ENCODE measurements at places on chromosomes 4 and X.
A peak's percentile ranks its signal among the peaks of the same experiment; 100 is the strongest.

DNA sequence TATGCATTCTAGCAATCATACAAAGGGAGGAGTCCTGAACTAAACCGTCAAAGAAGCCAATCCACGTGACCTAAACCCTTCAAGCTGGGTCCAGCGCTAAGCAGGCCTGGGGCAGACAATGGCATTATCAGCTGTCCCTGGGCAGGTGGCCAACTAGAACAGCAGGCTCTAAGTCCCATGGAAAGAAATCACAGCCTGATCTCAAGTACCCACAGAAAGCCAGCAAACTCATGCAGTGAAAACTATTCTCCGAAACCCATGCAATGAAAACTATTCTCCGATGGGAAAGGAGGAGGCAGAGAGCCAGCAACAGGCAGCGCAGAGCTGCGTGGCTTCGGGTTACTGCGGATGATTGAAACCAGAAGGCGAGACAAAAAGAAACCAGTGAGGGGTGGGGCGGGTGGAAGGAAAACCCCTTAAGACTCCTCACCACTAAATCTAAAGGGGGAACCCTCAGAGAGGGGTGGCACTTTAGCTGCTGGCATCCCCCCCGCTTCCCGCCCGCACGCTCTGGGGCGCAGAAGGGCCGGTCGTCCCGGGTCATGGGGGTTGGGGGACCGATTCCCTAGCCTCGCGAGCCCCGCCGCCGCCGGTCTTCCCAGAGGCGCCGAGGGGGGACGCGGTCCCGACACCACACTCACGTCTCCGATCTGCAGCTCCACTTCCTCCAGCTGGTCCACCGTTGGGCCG, 567 bp downstream of the C4orf46 start:
- DNase-seq, result peak; percentile 43

- no peak for DNase-seq
Measured at GRCh38 chr4:137393044-137393443, 139.2 kb downstream of the PCDH18 start.

DNA sequence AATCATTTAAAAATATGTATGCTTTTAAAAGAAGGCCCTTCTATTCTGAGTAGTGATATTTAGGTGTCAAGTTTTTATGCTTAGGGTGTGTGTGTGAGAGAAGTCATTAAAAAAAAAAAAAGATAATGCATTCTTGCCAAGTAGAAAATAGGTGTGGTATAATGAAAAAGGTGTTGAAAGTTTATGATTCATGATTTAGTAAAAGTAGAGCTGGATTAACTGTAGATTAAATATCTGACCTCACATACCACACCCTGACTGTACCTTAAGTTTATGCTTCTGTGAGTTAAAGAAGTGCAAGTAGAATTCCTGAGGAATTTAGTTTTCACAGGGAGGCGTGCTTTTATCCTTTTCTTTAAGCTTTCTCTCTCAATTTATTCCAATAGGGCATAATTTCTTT, 71.1 kb downstream of the BMPR1B start:
- DNase-seq, result no peak

- no peak for DNase-seq
Measured at GRCh38 chr4:67091673-67092072, 453.6 kb downstream of the CENPC start.

DNA sequence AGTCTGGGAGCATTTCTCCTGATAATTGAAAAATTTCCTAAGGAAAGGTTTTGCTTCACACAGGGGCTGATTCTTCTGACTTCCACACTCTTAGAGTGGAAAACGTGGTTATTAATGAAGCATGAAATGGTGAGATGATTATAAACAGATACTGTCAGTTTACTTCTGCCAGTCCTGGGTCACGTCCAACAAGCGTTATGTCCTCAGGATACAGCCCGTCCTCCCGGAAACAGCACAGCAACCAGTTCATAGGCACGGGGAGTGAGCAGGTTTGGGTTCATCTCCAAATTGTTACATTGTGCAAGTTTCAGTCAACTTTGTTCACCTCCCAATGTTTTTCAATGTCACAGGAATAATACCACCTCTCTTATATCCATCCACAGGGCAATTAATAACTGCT, 98.8 kb downstream of the NPNT start:
- no peak for DNase-seq

GRCh38 chr4:89538171-89538570, 230.6 kb upstream of the GPRIN3 start:
- no peak for DNase-seq

DNA sequence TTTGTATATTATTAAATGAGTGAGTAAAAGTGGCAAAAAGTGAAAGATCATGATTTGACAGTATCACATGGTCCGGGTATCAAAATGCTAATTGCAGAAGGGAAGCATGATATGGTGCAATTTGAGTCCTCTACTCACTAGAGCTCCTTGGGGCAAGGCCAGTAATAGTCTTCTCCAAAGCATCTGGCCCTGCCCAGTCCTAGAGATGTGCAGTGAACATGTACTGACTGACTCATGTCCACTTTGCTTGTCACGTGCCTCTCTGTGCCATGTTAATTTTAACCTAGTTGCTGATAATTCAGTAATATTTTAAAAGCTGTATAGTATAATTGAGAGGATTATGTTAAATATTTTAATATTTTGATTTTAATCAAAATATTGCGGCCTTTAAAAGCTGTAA, 54.6 kb upstream of the TENM3 start:
- no peak for DNase-seq

DNA sequence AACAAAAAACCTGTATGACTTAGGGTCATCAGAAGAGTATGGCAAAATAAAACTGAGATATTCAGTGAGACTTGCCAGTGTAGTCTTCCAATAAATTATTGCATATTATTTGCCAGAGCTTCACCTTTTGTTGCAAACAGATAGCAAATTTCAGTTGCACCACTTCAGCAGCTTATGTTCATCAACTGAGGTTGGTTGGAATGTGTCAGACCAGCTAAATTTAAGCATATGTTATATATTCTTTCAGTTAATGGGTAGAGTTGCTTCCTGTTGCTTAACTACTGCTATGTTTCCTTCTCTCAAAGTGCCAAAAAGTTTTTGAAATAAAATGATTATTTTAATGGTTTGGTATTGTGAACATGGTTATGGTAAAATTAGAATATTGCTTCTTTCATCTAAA, 61.5 kb downstream of the GALNT7 start:
- DNase-seq, result no peak

DNA sequence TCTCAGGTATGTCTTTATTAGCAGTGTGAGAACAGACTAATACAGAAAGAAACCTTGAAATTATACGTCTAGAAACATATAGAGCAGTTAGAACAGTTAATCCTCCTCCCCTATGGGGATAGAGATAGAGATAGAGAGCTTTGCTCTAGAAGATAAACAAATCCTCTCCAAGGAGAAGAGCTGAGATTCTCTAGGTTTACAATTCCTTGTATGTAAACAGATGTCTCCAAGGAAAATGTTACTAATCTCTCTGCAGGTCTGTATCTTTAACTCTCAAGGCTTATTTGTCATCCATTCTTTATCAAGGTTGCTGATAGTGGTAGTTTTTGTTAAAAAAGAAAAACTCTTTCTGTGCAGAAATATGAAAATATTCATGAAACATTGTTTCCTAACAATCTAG, 282.1 kb upstream of the GIMD1 start:
- no peak for DNase-seq

GRCh38 chrX:57380026-57380796, 93.7 kb downstream of the FAAH2 start:
- no peak for DNase-seq

- no peak for DNase-seq
Measured at GRCh38 chr4:10643600-10644425, 40.8 kb downstream of the CLNK start.

GRCh38 chr4:27429364-27429871, 568.8 kb downstream of the STIM2 start:
- DNase-seq, result no peak

DNA sequence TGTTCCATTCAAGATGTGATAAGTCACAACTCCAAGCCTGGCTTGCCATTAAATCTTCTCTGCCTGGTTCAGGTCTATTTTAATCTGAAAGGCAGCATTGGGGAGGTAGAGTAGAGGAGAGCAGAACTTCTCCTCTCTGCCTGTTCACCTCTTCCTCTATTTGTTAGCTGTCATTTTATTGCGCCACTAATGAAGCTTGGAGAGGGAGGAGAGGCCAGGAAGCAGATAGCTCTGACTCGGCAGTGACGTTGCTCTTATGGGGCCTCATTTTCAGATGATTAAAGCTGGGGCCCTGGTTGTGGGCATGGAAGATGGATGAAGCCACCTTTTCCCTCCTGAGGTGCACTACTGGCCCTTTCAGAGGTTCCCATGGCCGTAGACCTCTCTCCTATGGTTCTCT, 207.3 kb downstream of the MID1IP1 start:
- DNase-seq, result no peak

DNA sequence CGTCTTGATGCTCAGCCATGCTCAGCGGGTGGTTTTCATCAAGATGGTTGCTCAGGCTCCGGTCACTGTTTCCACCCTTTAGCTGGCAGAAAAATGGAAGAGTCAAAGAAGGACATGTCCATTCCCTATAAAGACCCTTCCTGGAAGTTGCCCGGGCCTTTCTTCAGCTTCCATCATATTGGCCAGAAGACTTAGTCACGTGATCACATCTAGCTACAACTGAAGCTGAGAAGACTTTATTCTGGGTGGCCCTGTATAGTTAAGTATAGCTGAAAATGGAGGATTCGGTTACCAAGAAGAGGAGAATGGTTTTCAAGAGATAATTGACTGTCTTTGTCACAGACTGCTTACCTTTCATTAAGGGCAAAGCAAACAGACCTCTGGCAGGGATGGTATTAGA, 296.7 kb upstream of the CASK start:
- DNase-seq, result peak; percentile 47

- DNase-seq, result no peak
Measured at GRCh38 chr4:7326306-7326692, 108.4 kb downstream of the PSAPL1 start.

GRCh38 chr4:140818433-140818832, 62.2 kb upstream of the TBC1D9 start:
- DNase-seq, result no peak

DNA sequence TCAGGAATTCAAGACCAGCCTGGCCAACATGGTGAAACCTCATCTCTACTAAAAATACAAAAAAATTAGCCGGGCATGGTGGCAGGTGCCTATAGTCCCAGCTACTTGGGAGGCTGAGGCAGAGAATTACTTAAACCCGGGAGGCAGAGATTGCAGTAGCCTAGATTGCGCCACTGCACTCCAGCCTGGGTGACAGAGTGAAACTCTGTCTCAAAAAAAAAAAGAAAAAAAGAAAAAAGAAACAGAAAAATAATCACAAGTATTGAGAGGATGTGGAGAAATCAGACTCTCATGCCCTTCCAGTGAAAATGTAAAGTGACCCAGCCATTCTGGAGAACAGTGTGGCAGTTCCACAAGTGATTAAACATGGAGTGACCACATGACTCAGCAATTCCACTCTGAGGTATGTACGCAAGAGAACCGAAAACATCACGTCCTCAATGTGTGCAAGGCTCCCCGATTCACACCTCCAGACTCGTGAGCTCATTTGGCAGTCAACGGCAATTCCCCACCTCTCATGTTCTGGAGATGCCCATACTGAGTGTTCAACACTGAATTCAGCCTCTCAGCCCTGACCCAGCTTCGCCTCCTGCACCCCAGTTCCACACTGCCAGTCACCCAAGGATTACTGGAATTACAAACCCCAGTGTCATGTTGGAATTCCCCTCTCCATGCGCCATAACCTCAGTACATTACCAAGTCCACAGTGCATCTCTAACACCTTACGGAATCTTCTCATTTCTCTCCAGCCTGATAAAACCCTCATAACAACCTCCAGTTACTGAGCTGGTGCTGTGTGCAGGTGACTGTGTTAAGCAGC, 21.1 kb downstream of the ACOX3 start:
- no peak for DNase-seq

GRCh38 chr4:125826801-125827695, 512.3 kb downstream of the FAT4 start:
- DNase-seq, result no peak

- DNase-seq, result peak; percentile 91
Measured at GRCh38 chr4:76897536-76898384, at the start of gene SOWAHB. Gene SOWAHB (minus strand): TSS chr4:76898144. CDS start chr4:76897849, 295 bp downstream.

DNA sequence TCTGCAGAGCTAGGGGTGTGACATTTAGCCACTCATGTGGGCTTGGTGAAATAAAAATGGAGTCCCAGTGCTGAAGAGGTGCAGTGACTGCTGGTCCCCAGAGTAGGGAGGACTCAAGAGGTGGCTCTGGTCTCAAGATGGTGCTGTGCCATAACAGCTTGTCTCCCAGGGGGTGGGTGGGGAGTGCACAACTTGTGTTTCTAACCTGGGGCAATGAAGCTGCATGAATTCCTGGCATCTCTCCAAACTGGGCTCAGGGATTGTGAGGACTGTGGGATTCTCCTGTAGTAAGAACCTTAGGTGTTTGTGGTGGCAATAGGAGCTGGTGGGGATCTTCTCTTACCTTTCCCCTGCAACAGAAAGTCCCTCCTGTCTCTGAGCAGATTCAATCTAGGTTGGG, 278.9 kb upstream of the SFRP2 start:
- DNase-seq, result no peak

DNA sequence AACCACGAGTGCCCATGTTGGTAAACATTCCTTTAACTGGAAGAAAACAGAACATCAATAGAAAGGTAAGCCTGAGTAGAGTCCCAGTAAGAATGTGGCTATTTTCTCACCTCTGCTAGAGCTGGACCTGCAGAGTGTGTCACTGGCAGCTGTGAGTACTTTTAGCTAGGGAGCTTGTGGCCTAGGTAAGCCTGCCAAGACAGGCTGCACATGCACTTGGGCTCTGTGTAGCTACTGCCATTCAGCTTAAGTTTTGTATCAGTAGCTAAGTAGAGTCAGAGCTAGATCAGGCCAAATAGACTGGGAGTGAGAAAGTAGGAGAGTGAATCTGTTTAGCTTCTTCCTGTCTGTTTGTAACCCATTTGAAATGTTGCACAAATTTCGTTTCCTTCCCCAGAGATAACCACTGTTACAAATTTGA, 35.3 kb downstream of the RBPJ start:
- DNase-seq, result no peak

GRCh38 chr4:56907489-56908205, at the start of gene REST:
Gene REST (plus strand): TSS chr4:56907900. CDS start chr4:56910639, 2,739 bp downstream.
- peak; percentile 35 for DNase-seq

DNA sequence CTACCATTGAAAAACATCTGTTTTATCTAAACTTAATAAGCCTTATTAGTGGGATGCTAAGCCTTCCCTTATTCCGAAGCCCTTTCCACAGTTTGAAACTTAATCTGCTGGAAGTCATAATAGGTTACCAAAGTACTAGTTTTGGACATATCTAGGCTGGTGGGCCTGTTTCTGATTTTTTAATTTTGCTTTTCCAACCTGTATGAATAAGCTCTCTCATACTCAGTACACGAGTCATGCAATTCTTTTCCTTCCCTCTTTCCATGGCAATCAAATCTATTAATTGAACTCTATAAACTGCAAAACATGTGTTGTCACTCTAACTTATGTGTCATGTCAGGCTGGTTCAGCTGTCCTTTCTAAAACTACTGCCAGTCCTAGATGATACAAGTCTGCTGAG, 91.0 kb downstream of the AMMECR1 start:
- no peak for DNase-seq

- no peak for DNase-seq
Measured at GRCh38 chrX:27815209-27815608, 7.4 kb downstream of the MAGEB10 start.

- no peak for DNase-seq
Measured at GRCh38 chrX:153669901-153670731, 3.5 kb downstream of the PNCK start.
